ENCODE measurements at places on chromosomes 1 and 21.

DNA sequence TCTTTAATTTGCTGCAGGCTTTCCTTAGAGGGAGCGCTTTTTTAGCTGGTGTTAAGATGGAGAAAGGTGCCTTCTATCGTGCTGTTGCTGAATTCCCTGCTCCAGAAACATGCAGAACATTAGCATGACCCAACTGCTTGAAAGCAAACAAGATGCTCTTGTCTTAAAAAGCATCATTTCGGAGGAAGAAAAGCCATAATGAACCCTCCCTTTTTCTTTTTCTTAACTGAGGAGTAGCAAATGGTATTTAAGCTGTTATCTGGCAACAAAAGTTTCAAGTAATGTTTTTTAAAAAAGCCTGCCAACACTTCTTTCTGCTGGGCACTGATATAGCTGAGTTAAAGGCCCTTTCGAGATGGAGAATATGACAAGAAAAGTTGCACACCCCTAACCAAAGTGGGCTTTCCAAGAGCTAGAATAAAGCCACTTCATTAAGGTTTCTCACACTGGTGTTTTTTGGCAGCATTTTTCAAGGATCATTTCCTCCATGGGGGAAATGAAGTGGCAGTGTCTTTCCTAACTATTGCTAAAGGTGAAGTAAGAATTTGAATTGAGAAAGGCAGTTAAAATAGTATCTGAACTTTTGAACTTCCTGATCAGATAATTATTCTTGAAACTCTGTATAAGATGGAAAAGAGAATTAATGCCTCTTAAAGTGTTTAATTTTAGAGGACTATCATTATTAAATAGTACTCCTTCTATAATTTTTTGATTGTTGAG lies 38.8 kb downstream of the ST6GALNAC5 start:
- no peak for DNase-seq

GRCh38 chr1:192158181-192158580 lies at the start of gene RGS18:
RGS18 (plus strand) TSS chr1:192158462; CDS start chr1:192158638, 176 bp downstream.
- DNase-seq = no peak

DNA sequence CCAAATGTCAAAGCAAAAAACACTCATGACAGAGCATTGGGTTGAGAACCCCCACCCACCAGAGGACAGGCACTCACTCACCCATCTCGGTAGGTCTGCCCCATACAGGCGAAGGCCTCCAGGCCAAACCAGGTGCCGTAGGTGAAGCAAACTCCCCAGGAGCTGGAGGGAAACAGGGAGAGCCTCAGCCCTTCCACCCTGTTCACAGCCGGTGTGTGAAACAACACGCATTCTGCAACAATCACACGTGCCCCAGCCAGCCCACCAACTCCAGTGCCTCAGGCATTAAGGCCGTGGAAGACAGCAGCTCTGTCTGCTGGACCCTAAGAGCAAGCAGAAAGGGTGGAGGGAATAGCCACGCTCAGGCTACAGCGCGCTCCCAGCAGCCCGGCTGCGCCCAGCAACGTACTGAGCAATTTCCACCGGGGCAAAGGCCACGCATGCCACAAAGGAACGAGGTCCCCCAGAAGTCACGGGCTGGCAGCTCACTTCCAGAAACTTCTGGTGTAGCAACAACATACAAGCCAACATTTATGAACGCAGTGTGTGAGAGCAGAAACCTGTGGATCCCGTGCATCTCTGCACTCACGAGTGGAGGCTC lies 11.4 kb upstream of the SPATC1L start:
- no peak for DNase-seq

DNA sequence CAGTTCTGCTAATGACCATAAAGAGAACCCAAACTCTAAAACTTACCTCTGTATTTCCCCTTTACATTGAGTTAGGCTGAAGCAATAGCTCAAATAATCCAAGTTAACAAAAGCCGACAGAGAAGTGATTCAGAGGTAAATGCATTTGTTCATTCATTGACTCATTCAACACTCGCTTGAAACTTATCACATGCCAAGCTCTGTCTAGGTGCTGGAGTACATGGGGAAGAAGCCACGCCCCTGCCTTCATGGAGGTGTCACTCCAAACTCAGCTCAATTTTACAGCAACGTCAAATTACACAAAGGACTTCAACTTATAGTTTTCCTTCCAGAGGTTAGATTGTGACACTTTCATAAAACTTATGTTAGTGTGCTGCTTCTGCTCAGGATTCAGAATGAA lies 45.8 kb downstream of the SLC25A24 start:
- DNase-seq = no peak

Measured in activated CD4-positive, CD25-positive, alpha-beta regulatory T cell treated with anti-CD3 and anti-CD28 coated beads, Interleukin-2, amount 50 U/mL, for 16 hours (primary cell).